Activated T-cell treated with anti-CD3 and anti-CD28 coated beads, Interleukin-2, amount 50 U/mL, for 72 hours (primary cell): ENCODE measurements at places on chromosomes 3 and 15. TPM values are rescaled to one million over a fixed set of nuclear protein-coding genes. Genes with fewer than 3 reads are reported as not detected.

- no peak overlapping the region for H3K27ac ChIP-seq
- no peak for DNase-seq
- H3K36me3 ChIP-seq, result no peaks in the 10 kb centered on the region
- no peaks in the 10 kb centered on the region for H3K4me1 ChIP-seq
- H3K4me3 ChIP-seq, result no peak overlapping the region
These were observed 48.3 kb upstream of the CTDSPL start for GRCh38 chr3:37813403-37813802.

DNA sequence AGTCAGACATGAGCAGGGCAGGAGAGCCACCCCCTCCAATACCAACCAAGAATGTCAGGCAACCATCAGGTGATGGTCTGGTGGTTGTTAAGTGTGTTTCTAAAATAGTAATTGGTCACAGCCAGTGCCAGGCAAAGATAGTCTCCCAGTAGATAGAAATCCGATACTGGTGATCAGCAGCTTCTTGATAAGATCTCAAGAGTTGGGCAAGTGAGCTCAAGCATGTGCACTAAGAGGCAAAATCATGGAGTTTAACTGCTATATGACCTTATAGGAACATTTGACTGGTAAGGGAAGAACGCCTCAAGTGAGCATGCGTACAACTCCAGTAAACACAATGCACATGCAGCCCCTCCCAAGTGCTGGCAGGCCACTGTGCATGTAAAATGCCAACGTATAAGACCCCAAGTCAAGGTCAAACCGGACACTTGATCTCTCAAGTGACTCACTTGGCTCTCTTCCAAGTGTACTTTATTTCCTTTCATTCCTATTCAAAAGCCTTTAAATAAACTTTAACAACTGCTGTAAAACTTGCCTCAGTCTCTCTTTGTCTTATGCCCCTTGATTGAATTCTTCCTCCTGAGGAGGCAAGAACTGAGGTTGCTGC, 36.0 kb upstream of the CBLB start:
- no peaks in the 10 kb centered on the region for H3K36me3 ChIP-seq
- DNase-seq, result no peak
- H3K4me1 ChIP-seq, result peaks cover 5% of the 10 kb centered on the region
- no peaks in the 10 kb centered on the region for H3K27me3 ChIP-seq
- no peak overlapping the region for H3K4me3 ChIP-seq
- no peak overlapping the region for H3K27ac ChIP-seq

Gene NOX5
- total RNA-seq, result not detected

- peaks cover 14% of the 10 kb centered on the region for H3K36me3 ChIP-seq
- H3K4me3 ChIP-seq, result peak overlapping the region; percentile 17
- H3K27me3 ChIP-seq, result no peaks in the 10 kb centered on the region
- H3K27ac ChIP-seq, result peak overlapping the region; percentile 88
These were observed 83.3 kb upstream of the MYO5C start for GRCh38 chr15:52378746-52379394.

DNA sequence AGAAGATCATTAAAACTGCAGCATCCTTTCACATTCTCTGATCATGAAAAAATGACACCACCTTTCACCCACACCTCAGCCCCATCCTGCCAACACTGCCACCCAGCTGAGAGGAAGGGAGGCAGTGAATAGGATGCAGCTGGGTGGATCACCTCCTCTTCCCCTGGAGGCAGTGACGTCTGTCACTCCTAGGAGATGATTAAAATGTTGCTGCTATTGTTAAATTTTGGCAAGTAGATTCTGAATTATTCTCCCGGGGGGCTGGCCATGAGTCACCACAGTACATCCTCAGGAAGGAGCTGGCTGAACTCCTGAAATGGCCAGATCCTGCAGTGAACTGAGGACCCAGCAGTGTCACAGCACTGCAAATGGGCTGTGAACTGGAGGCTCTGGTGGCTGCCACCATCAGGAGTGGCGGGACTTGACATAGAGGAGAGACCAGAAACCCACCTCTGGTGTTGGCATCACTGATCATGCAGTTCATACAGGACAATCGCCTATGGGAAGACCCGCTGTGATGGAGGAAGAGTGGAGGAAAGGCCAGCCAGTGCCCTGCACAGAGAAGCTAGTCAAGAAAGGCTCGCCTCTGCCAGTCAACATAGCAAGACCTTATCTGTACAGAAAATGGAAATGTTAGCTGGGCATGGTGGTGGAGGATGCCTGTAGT, 199.1 kb downstream of the FAM43A start:
- peaks cover 6% of the 10 kb centered on the region for H3K27me3 ChIP-seq
- H3K4me1 ChIP-seq, result peaks cover 8% of the 10 kb centered on the region
- H3K4me3 ChIP-seq, result no peak overlapping the region
- no peak overlapping the region for H3K27ac ChIP-seq

GRCh38 chr3:194089357-194090177, 46.4 kb upstream of the HES1 start:
- no peak overlapping the region for H3K4me3 ChIP-seq
- H3K27me3 ChIP-seq, result peaks cover 17% of the 10 kb centered on the region
- no peak overlapping the region for H3K27ac ChIP-seq
- DNase-seq, result peak; percentile 59
- H3K4me1 ChIP-seq, result peaks cover 1% of the 10 kb centered on the region

Gene ITIH1
- total RNA-seq, result not detected
